ENCODE measurements at places on chromosomes 2 and 18.

GRCh38 chr2:60819155-60819862, 62.1 kb upstream of the REL start:
- DNase-seq = no peak

GRCh38 chr2:133884739-133885381, 316.6 kb upstream of the NCKAP5 start:
- DNase-seq = no peak

- DNase-seq = no peak
Observed at GRCh38 chr2:212173756-212174510, 364.7 kb downstream of the ERBB4 start.

GRCh38 chr18:37717098-37717497, 151.5 kb upstream of the CELF4 start:
- no peak for DNase-seq

DNA sequence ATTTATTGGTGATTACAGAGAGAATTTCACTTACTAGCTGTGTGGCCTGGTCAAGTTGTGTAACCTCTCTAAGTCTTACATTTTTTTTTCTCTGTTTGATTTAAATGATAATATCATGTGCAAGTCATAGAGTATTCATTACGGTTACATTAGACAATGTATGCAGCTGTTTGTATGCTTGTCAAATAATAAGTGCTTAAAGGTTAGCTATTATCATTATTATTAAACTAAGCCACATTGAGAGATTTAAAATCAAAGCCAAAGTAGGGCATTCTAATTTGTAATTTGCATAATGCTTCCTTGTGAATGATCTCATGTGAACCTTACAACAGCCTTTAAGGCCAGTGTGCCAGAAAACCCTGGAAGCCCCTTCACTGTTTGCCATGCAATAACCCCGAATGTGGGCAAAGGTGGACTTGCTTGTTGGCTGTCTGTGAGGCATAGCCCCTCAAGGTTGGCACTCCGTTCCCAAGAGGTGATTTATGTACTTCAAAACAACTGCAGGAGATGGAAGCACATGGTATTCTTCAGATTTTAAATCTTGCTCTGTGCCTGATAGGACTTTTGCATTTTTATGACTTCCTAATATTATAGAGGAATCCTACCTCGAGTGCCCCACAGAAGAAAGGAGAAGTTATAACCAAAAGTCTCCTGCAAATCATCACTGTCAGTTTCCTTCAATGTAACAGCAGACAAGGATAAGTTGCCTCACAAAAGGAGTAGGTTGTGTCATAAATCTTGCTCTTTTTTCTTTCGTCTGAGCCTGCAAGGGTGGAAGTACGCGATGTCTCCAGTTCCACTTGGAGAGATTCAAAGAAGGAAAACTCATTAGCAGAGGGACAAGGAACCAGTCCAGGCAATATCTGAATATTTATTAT, 272.0 kb downstream of the TGIF1 start:
- DNase-seq = no peak

DNA sequence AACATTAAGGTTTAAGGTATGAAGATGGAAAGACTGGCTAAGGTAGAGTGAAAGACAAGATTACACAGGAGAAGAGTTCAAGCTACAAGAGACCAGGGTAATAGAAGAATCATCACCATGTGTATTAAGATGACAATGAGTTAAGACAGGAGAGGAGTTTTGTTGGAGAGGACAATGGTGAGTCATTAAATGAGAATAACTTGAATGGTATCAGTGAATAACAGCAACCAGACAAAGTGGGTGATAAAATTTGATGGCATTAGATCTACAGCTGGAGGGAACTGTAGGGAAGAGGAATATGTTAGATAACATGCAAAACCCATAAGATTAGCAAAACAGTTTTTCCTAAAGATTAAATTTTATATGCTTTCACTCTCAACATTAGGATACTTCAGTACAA, 18.8 kb upstream of the ENOSF1 start:
- DNase-seq = no peak

GRCh38 chr2:6308986-6309385, 556.7 kb downstream of the CMPK2 start:
- DNase-seq = no peak

GRCh38 chr2:200428961-200429665, 80.8 kb downstream of the KCTD18 start:
- no peak for DNase-seq

DNA sequence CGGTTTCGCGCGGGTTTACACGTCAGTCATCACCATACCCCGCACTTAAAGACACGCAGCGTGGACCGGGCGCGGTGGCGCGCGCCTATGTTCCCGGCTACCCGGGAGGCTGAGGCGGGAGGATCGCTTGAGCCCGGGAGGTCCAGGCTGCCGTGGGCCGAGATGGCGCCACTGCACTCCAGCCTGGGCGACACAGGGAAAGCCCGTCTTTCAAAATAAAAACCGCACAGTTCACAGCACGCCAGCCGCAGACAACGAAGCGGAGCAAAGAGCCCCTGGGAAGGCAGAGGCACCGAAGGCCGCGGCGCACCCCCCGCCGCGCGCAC, 328 bp downstream of the DTYMK start:
- no peak for DNase-seq

DNA sequence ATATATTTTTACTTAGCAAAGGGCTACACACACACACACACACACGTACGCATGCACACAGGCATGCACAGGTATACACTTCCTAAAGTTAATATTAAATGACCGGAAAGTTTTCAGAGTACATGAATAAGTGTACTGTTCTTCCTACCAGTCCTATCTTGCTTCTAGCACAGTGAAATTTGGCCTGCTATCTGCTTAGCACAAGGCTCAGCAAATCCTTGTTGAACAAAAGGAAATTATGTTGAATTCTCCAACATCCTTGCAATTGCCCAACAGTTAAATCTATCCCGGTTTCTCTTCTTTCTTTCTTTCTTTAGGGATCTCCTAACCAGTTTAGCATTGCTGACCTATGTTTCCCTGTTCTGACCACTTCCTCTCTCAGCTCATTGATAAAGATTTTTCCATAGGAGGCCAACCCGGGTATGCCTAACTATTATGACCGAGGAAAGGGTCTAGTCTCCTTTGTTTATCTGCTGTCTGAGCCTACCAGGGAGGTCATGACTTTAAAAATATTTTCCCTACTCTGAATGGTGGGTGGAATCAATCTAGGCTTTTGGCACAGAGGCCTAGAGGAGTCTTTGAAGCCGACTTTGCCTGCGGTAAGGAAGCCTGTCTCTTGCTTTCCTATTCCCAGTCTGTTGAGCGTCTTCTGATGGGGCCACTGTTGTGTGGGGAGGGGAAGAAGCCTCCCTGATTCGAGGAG, 400.7 kb downstream of the HRH4 start:
- no peak for DNase-seq

GRCh38 chr18:6249788-6250187, 164.9 kb downstream of the L3MBTL4 start:
- no peak for DNase-seq

GRCh38 chr18:52337276-52337675, 2.7 kb upstream of the DCC start:
- DNase-seq = no peak

GRCh38 chr2:195407783-195408182, 249.2 kb upstream of the SLC39A10 start:
- no peak for DNase-seq

- DNase-seq = no peak
Observed at GRCh38 chr2:152505495-152505906, 170.5 kb downstream of the FMNL2 start.

GRCh38 chr2:162385536-162385935, 41.6 kb downstream of the GCA start:
- DNase-seq = no peak

DNA sequence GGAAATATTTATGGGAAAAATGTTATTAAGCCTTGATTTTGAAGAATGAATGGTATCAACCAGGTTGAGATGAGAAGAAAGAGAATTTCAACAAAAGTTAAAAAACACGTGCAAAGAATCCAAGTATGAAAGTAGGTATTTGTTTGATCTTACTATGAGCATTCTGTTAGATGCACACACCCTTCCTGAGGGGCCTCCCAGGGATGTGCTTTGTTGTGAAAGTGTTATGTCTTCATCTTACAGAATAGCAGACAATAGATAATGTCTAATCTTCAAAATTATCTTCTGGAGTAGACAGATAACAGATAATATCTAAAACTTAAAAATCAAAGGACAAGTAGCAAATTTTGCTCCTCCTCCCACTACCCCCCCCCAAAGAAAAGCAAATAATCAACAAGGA, 155.2 kb upstream of the COL3A1 start:
- DNase-seq = no peak

DNA sequence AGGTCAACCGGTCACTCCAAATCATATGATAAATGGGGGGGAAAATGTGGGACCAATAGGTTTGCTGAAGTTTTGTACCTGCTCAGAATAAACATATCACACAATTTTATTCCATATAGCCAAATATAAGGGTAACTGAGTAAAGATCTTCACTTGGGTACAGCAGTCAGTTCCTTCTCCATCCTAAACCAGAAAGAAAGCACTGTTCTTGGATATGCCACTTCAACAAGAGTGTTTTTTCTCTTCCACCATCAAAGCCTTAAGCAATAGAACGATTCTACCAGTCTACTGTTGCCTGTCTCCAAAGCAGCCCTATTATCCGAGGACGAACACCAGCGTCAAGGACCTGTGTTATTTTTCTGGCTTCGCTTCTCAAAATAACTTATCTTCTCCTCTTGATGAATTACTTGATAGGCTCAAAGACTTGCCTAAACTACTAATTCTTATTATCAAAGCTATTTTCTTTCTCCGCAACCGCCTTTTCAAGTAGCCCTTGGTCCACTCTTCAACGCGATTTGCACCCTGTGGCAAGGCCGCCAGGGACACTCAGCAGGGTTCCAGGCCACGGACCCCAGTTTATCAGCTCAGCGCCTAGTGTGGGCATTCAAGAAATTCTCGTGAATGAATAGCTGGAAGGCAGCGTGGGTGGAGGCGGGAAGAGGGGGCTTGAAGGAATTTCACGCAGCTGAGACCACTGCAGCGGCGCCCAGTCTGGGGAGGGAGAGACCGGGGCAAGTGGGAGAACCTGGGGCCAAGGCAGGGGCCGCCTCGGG, 646 bp downstream of the ALS2 start:
- no peak for DNase-seq

DNA sequence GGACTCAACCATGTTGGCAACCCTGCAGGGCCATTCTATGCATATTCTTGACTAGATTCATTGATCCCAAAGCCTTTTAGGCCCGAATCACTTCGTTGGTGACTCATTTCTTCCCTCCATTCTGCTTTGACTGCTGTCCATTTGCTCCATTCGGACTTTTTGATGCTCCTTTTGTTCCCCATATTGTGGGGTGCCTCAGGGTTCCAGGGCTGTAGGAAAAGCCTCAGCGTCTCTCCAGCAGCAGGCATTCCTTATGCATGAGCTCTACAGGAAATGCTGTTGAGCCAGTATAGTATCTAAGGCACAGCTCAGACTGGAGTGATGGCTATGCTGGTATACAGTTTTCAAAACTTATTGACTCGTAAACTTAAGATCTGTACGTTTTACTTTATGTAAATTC, 292.6 kb downstream of the PRKCE start:
- DNase-seq = no peak

- no peak for DNase-seq
Observed at GRCh38 chr2:62826141-62826540, 120.6 kb downstream of the EHBP1 start.

GRCh38 chr2:104025295-104025694, 828.6 kb upstream of the POU3F3 start:
- DNase-seq = no peak

DNA sequence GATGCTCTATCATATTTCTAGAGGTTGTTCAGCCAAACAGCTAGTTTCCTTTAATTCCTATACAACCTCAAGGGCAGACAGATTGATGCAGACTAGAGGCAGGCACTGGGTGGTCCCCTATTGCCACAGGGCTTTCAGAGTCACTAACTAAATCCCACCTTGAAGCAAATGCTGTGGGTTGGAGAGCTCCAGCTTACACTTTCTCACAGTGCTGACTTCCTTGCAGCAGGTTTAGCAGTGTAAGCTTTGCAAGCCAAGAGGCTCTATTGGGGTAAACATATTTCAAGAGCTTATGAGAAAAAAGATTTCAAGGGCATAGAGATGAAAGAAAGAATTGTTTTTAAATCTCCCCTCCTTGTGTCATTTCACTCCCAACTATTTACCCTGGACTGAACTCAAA, 366.5 kb upstream of the CRIM1 start:
- DNase-seq = no peak

GRCh38 chr2:48157150-48157549, 250.9 kb upstream of the FBXO11 start:
- DNase-seq = no peak

DNA sequence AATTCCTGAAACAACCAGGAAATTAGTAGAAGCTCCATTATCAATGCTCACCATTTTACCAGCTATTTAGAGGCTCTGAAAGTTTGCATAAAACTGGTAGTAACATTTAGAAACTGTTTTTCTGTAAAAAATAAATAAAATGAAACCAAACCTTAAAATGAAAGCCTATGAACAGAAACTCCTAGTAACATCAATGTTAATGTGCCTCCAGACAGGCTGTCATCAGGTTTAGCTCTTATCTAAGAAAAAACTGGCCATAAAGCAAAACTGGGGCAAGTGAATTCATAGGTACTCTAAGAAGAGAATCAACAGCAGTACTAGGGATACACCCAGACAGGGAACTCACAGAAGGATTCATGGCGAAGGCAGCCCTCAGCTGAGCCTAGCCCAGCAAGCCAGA, 8.0 kb downstream of the E2F6 start:
- no peak for DNase-seq

DNA sequence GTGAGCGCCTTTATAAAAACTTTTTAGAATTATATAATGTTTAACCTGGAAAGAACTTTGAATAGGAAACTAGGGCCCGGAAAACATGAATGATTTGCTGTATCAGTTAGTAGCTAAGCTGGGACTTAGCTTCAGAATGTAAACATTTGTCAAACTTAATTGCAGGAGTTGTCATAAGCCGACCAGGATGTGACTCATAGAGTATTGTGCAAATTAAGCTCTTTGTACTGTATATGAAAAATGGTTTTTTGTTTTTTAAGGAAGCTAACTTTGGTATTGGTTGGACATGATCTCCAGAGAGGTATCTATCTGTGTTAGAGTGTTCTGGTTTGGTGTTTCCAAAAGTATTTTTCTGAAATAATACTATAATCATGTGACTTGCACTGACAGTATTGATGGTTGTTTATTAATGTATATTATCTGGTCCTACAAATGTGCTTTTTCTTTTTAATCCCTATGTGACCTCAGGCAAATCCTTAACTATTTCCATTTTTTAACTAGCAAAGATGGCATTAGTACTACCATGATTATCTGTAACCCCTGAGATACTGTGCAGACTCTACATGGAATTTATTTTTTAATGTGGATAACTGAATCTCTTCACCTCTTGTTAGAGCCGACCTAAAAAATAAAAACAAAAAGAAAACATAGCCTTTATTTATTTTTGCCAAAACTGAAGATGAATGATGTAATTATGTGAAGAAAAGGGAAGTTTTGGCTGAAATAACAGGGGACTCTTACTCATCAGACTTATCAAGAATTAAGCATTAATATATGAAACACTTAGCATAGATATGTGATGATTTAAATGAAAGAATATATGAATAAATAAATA, 11.7 kb downstream of the YIPF4 start:
- DNase-seq = no peak

- no peak for DNase-seq
Observed at GRCh38 chr18:53677480-53677879, 547.0 kb downstream of the MBD2 start.

- no peak for DNase-seq
Observed at GRCh38 chr2:83587309-83587708, 871.8 kb downstream of the SUCLG1 start.
